Endothelial cell of umbilical vein (primary cell): ENCODE measurements at places on chromosomes 4 and X. TPM values are rescaled to one million over a fixed set of nuclear protein-coding genes. Genes with fewer than 3 reads are reported as not detected.

GRCh38 chr4:159096434-159096833 is 6.4 kb upstream of the RAPGEF2 start:
- no peak overlapping the region for H3K27ac ChIP-seq
- H3K27me3 ChIP-seq: no peaks in the 10 kb centered on the region
- no peak overlapping the region for H3K4me3 ChIP-seq
- DNase-seq: peak; percentile 62

FAM133A gene
- not detected in 2 replicates for polyA plus RNA-seq

AMTN gene
- 0.95 and 1.2 TPM in 2 replicates for polyA plus RNA-seq

GRCh38 chr4:180219080-180219479 is 2024.1 kb upstream of the TENM3 start:
- no peak overlapping the region for H3K27ac ChIP-seq
- no peaks in the 10 kb centered on the region for H3K4me1 ChIP-seq
- H3K4me3 ChIP-seq: no peak overlapping the region
- no peaks in the 10 kb centered on the region for H3K27me3 ChIP-seq

CDKL2 gene
- polyA plus RNA-seq: 0.23 and 0.24 TPM in 2 replicates

ATP2B3 gene
- polyA plus RNA-seq: 0.01 and 0.02 TPM in 2 replicates

LRCH2 gene
- polyA plus RNA-seq: 0.94 and 1.1 TPM in 2 replicates

GJB1 gene
- polyA plus RNA-seq: not detected in 2 replicates
